ENCODE measurements at places on chromosomes 16 and 17.

DNA sequence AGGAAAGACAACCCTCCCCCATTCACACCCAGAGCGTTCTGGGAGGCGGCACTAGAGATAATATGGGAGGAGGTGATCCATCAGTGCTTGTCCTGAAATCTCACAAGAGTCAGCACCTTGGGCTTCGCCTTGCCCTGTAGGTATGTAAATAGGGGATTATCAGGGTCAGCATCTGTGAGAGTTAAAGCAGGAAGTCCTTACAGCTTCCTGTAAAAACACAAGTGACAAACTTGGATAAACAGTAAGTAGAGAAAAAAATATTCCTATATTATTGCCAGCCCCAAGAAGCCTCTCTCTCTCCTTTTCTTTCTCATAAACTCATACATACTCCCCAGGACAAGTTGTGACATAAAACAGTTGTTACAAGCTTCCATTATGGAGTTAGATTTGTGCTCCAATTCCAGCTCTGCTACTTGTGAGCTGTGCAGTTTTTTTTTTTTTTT is 187.7 kb downstream of the MAF start:
- no peak for DNase-seq

GRCh38 chr17:2336852-2337543 is at the start of gene SGSM2:
SGSM2 (plus strand) TSS chr17:2337501; CDS start chr17:2337689, 188 bp downstream.
- peak; percentile 52 for DNase-seq

GRCh38 chr17:77821114-77821513 is 137.4 kb upstream of the TNRC6C start:
- no peak for DNase-seq

GRCh38 chr16:14627078-14627477 is 3.0 kb downstream of the PARN start:
- no peak for DNase-seq

GRCh38 chr17:44761932-44762810 is 3.4 kb downstream of the ADAM11 start:
- no peak for DNase-seq

DNA sequence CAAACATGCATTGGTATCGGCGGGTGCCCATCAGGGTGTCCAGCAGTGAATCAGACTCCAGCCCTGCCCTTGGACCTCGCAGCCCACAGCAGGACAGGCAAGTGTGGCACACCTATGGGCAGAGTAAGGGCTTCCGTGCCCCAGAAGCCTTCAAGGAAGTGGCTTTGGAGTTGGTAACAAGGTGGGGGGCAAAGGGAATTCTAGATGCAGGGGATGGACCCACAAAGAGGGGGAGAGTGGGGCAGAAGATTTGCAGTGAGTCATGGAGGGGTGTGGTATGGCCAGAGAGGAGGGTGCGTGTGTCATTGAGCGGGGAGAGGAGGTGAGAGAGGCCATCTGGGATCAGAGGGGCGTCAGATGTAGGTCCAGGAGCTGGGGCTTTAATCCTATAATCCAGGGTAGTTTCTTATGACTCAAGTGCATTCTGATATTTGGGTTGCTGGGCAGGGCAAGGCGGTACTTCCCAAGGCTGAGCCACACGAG is 8.5 kb upstream of the SPNS2 start:
- DNase-seq = no peak

DNA sequence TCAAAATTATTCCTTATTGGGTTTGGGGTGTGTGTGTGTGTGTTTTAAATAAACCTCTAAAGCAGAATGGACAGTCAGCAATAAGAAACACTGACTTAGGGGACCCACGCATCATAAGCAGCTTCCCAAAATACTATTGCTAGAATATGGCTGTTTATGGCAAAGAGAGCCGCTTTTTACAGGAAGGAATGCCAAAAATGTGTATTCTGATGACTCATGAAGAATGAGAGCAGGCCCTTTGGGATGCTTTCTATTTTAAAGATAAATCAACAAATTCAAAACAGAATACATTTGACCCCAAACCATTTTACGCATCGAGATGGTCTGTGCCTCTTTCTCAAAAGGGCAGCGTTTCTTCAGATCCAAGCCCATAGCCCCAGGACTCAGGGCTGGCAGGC is 37.5 kb downstream of the ARHGAP17 start:
- DNase-seq = no peak

DNA sequence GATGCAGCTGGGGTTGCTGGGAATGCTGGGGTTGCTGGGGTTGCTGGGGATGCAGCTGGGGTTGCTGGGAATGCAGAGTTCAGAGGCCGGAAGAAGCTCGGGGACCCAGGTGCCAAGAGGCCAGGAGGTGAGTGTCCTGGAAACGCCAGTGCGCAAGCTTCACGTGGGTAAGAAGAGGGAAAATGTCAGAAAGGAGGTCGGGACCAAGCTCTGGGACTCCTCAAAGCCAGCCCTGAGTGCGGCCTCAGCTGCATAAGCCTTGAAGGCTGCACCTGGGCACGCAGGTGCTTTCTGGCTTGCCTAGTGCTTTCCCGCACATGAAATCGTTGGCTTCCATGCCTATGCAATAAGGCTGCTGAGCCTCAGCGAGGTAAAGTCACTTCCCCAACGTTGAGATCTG is 48.3 kb downstream of the PITPNM3 start:
- DNase-seq = no peak

- no peak for DNase-seq
These were observed 9.7 kb upstream of the ALOX15B start for GRCh38 chr17:8029121-8029520.

DNA sequence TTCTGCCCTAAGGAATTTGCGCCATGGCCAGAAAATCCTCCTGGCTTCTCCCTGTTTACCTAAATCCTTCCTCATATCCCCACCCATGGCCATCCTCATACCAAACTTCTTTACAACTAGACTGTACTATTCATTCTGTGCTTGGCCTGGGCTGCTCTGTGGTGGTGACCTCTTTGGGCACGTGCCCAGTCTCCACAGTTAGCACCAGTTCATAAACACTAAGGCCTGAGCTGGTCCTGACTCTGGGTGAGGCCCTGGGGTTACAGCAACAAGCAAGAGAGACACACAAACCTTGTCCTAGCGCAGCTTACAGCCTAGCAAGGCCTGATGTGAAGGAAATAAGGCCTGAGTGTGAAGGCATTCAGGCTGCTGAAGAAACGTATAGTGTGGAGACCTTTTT is 3.1 kb upstream of the ATXN7L3 start:
- DNase-seq = no peak

- DNase-seq = peak; percentile 6
These were observed 25.0 kb downstream of the MRC2 start for GRCh38 chr17:62652251-62653001.

GRCh38 chr16:695355-696089 is 5.3 kb upstream of the WDR24 start:
- peak; percentile 48 for DNase-seq

- DNase-seq = no peak
These were observed 48.4 kb downstream of the FBXL20 start for GRCh38 chr17:39352986-39353385.

GRCh38 chr17:3596804-3597464 is 12.3 kb downstream of the TRPV1 start:
- no peak for DNase-seq

- DNase-seq = no peak
These were observed 29.8 kb upstream of the ANKFY1 start for GRCh38 chr17:4293572-4293971.

GRCh38 chr17:82213251-82214011 is 789 bp upstream of the CCDC57 start:
- DNase-seq = no peak

GRCh38 chr17:57210224-57210553 is 46.1 kb upstream of the MSI2 start:
- no peak for DNase-seq

DNA sequence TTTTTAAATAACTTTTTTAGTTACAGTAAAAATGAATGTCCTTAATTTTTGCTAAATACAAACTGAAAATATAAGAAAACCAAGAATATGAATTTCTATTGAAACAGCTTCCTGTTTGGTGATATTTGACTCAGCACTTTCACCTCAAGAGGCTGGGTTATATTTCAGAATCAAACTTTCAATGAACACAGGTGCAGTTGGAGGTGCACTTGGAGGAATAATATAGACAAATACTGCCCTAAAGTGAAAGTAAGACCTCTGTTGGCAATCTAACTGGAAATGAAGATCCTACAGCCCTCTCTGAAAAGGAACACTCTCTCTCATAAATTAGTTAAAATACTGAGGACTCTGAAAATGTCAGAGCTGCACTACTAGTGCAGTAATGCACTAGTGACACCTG is 106.2 kb downstream of the BRIP1 start:
- no peak for DNase-seq

DNA sequence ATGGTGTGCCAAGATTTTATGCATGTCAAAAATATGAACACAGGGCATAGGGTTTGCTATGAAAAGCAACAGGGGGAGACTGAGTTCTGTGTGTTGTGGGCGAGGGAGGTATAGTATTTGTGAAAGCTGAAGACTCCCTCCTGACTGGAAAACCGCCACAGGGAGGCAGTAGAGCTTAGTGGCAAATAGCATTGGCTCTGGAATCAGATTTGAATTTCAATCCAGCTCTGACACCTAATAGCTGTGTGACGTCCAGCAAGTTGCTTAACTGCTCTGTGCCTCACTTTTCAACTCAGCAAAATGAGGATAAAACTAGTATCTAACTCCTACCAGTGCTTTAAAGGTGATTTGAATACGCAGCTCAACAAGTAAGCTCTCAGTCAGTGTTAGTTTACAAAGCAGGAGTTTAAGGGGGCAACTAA is 22.0 kb downstream of the KPNA2 start:
- peak; percentile 9 for DNase-seq

GRCh38 chr17:67517325-67517724 is 140.2 kb downstream of the PITPNC1 start:
- no peak for DNase-seq

DNA sequence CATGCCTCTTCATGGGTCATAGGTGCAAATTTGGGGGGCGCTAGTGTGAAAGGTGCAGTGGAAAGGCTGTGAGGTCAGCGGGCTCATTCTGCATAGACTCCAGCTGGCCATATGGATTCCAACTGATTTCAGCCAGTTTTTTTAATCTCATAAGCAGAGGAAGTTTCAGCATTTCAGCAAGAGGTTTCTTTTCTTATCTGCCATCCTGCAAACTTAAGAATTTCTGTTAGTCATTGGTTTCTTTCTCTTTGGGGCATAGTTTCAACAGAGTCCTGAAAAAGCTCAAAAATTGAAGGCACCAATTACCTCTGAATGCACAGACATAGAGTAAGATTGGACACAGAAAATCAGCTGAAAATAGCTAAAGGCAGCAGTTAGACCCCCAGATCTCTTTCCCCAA is 16.2 kb upstream of the ALOX15 start:
- no peak for DNase-seq

GRCh38 chr17:77216486-77216885 is 75.7 kb downstream of the SEC14L1 start:
- DNase-seq = no peak

DNA sequence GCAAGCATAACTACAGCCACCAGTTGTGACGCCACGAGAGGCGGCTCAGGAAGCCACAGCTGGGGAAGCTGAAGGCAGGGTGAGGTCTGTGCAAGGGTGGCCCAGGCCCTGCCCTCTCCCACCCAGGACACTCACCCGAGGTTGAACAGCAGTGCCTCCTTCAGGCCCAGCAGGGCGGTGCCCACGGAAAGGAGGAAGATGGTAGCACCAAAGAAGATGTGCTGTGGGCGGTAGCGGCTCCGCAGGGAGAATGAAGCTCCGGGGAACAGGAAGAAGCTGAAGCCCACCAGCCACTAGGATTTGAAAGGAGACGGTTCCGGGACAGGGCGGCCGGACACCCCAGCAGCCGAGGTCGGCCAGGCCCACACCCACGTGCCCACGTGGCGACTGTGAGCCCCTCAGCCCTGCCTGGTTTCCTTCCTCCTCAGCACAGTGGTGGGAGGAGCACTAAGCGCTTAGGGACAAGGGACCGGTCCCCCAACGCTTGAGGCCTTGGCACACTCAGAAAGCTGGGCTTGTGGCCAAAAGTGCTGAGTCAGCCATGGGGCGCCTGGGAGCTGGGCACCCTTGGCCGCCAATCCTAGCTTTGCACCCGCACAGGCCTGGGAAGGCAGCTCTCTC is 11.0 kb downstream of the CYB561 start:
- DNase-seq = no peak

DNA sequence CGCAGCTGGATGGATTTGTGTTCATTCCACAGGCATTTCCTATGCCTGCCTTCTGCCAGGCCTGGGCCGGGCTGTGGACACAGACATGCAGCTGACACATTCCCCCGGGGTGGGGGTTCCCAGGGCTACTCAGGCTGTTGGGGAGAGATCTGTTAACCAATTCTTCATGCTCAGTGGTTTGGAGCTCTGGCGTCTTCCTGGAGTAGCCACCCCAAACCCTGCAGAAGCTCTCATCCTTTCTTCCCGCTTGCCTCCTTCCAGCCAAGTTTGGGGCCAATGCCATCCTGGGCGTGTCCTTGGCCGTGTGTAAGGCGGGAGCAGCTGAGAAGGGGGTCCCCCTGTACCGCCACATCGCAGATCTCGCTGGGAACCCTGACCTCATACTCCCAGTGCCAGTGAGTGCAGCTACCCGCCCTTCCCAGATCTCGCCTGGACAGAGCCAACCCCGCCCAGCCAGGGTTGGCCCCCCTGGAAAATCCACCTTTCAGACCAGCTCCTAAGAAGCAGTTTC is 2.6 kb downstream of the ENO3 start:
- no peak for DNase-seq

DNA sequence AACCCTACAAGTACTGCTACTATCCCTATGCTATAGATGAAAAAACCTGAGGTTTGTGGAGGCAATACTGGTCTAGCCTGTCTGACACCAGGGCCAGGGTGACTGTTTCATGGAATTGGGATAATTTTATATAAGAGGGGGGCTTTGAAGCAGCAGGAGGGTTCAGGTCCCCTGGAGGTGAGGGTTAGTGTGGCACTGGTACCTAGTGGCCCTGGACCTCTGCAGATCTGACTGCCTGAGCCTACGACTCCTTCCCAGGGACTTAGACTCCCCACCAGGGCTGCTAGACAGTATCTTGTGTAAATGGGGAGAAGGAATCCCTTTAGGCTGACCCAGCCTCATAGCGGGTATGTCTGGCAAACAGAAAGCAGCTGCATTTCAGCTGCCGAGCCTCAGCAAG is 6.8 kb downstream of the ADAP2 start:
- no peak for DNase-seq
